ENCODE measurements at places on chromosomes 1 and 21. TPM values are rescaled to one million over a fixed set of nuclear protein-coding genes. Genes with fewer than 3 reads are reported as not detected.

Gene KIF2C
- polyA plus RNA-seq = 4.5 TPM

Gene EXO1
- polyA plus RNA-seq = 1.2 TPM

Gene FYB2
- 0.24 TPM for polyA plus RNA-seq

Gene FMN2
- 0.16 TPM for polyA plus RNA-seq

Gene GUCA2A
- polyA plus RNA-seq = not detected

Gene ANGPTL3
- not detected for polyA plus RNA-seq

Gene CSF3R
- polyA plus RNA-seq = 1.9 TPM

Gene CRP
- polyA plus RNA-seq = not detected

Gene UBE2U
- polyA plus RNA-seq = not detected

Gene DNASE2B
- not detected for polyA plus RNA-seq

Gene VSIG8
- 4.2 TPM for polyA plus RNA-seq

Gene FOXD2
- not detected for polyA plus RNA-seq

Gene HUNK
- 0.20 TPM for polyA plus RNA-seq

Gene HYI
- polyA plus RNA-seq = 27.4 TPM

Gene CACYBP
- 66.8 TPM for polyA plus RNA-seq

Gene SLC44A3
- 7.4 TPM for polyA plus RNA-seq

Gene B3GALT2
- 0.28 TPM for polyA plus RNA-seq

Gene OR2L5
- polyA plus RNA-seq = not detected

Gene CNR2
- polyA plus RNA-seq = 0.01 TPM

Gene CD1B
- polyA plus RNA-seq = not detected

Gene SH3BP5L
- 18.2 TPM for polyA plus RNA-seq

Gene FCRL3
- 0.05 TPM for polyA plus RNA-seq

Gene CELA2A
- not detected for polyA plus RNA-seq

Gene CDA
- 107 TPM for polyA plus RNA-seq

Gene OLFML3
- polyA plus RNA-seq = 6.7 TPM

Gene EPHB2
- 0.08 TPM for polyA plus RNA-seq

Gene UBXN10
- polyA plus RNA-seq = 1.2 TPM

Gene MTMR11
- 7.4 TPM for polyA plus RNA-seq

Gene LHX8
- polyA plus RNA-seq = 0.08 TPM

Gene RHEX
- 0.37 TPM for polyA plus RNA-seq

Gene HCN3
- polyA plus RNA-seq = 6.6 TPM

Gene C1orf185
- not detected for polyA plus RNA-seq

Gene SLC2A5
- 3.5 TPM for polyA plus RNA-seq

Gene FALEC
- polyA plus RNA-seq = 2.1 TPM

Gene FCRL1
- 0.04 TPM for polyA plus RNA-seq

Gene C1orf105
- not detected for polyA plus RNA-seq

Gene LCE1B
- polyA plus RNA-seq = not detected

Gene CELA3B
- polyA plus RNA-seq = 1.1 TPM

Gene SPATA21
- 0.13 TPM for polyA plus RNA-seq

Gene PRMT6
- 9.0 TPM for polyA plus RNA-seq

Gene PALMD
- polyA plus RNA-seq = 35.9 TPM

Gene RBM11
- polyA plus RNA-seq = 1.7 TPM

Gene C4BPA
- polyA plus RNA-seq = not detected

Gene C1QC
- polyA plus RNA-seq = 18.5 TPM

Gene TBX19
- 1.7 TPM for polyA plus RNA-seq

Gene BMP8B
- 0.12 TPM for polyA plus RNA-seq

Gene KPRP
- 23.9 TPM for polyA plus RNA-seq

All from esophagus (tissue), 2 donors.